Heart right ventricle (tissue), 16 donors: ENCODE measurements at places on chromosomes 13 and 19.

GRCh38 chr13:103002279-103002678 lies 63.9 kb downstream of the SLC10A2 start:
- H3K4me3 ChIP-seq = no peak overlapping the region
- peaks cover 23% of the 10 kb centered on the region for H3K4me1 ChIP-seq
- H3K27me3 ChIP-seq = no peaks in the 10 kb centered on the region
- no peaks in the 10 kb centered on the region for H3K36me3 ChIP-seq
- no peak for DNase-seq
- H3K27ac ChIP-seq = no peak overlapping the region

GRCh38 chr13:39263033-39263432 lies 224.8 kb downstream of the NHLRC3 start:
- H3K36me3 ChIP-seq = no peaks in the 10 kb centered on the region
- H3K4me3 ChIP-seq = no peak overlapping the region

DNA sequence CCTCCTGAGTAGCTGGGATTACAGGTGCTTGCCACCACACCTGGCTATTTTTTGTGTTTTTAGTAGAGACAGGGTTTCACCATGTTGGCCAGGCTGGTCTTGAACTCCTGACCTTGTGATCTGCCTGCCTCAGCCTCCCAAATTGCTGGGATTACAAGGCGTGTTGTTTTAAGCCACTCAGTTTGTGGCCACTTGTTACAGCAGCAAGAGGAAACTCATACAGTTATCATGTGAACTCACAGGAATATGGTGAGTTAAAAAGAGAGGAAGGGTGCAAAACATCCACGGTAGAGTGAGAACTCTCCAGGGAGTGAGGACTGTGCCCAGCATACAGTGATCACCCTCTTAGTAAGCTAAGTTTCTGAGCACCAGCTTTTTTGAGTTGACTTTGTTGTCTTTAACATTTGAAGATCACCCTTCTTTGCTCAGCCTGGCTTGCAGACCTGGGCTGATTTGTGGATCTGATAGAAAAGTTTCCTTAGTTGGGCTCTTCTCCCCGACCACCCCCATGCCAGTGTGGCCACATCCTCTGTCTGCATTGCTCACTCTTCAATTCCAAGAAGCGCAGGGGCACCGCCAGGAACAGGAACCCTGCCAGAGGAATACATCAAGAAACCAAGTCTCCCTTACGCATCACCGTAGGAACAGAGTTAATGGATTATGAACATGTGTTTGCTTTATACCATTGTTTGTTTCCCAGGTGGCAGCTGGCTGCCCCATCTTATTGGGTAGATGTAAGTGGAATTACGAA lies 16.0 kb downstream of the ALOX5AP start:
- no peak for DNase-seq
- peaks cover 22% of the 10 kb centered on the region for H3K4me1 ChIP-seq
- no peaks in the 10 kb centered on the region for H3K36me3 ChIP-seq
- H3K27me3 ChIP-seq = no peaks in the 10 kb centered on the region
- H3K27ac ChIP-seq = no peak overlapping the region
- H3K4me3 ChIP-seq = no peak overlapping the region

DNA sequence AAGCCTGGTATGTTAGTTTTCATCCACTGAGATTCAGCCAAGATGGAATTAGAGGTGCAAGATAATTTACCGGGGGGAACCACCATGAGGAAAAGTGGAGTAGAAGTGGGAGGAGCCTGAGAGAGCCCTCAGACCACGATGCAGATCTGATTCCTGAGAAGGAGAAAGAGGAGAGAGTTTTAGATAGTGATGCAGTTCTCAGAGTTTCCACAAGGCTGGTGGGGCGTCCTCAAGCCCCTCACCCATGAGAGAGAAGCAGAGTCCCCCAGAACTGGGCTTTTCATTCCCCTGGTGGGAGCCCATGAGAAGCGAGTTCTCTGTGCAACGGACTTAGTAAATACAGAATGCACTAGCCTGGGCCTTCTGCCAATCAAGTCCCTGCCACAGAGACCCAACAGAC lies 18.1 kb downstream of the CEACAM5 start:
- no peak overlapping the region for H3K4me3 ChIP-seq
- no peak for DNase-seq
- peaks cover 31% of the 10 kb centered on the region for H3K27me3 ChIP-seq
- no peaks in the 10 kb centered on the region for H3K36me3 ChIP-seq
- no peaks in the 10 kb centered on the region for H3K4me1 ChIP-seq
- H3K27ac ChIP-seq = no peak overlapping the region

DNA sequence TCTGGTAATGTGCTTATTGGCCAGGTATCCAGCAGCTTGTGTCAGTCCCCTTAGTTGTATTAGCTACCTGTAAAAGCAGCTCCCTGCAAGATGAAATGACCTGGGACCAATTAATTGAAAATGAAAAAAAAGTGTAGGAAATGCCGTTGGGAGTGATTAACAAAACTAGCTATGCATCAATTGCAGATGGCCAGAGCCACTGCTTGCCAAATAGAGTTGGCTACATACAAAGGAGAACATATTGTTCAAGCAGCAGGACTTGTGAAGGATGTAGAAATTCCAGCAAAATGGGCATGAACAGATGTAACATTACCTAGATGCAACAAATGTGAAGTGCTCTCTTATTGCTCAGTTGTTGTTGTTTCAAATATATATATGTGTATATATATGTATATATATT lies 300.5 kb downstream of the PCDH17 start:
- no peak overlapping the region for H3K27ac ChIP-seq
- H3K4me3 ChIP-seq = no peak overlapping the region
- H3K27me3 ChIP-seq = no peaks in the 10 kb centered on the region
- H3K36me3 ChIP-seq = no peaks in the 10 kb centered on the region
- DNase-seq = no peak

- no peaks in the 10 kb centered on the region for H3K27me3 ChIP-seq
- H3K4me3 ChIP-seq = no peak overlapping the region
- no peaks in the 10 kb centered on the region for H3K36me3 ChIP-seq
- no peak for DNase-seq
Observed at GRCh38 chr19:39224910-39225309, 19.9 kb downstream of the IFNL3 start.

DNA sequence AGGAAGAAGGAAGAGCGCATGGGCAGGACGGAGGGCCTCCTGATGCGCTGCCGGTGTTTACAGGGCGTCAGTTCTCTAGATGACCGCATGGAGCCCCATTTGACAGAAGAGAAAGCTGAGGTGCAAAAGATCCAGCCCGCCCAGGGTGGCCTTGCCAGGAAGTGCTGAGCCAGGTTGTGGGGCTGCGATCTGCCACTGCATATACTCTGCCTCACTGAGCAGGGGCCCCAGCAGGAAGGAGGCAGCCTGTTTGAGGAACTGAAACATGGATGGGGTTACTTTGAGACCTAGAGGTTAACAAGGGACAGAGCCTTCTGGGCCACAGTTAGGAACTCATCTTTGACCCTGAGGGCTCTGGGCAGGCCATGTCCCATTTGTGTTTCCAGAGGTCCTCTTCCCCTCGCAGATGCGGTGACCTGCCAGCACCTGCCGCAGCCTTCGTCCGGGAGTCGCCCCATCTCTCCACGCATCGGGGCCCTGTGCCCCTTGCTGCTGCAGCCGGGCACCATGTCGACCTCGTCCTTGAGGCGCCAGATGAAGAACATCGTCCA lies 3.2 kb downstream of the EPN1 start:
- H3K4me3 ChIP-seq = no peak overlapping the region
- H3K4me1 ChIP-seq = peaks cover 56% of the 10 kb centered on the region
- peaks cover 60% of the 10 kb centered on the region for H3K36me3 ChIP-seq
- H3K27ac ChIP-seq = peak overlapping the region; percentile 41
- no peaks in the 10 kb centered on the region for H3K27me3 ChIP-seq
- DNase-seq = no peak

GRCh38 chr13:113122550-113123225 lies at the start of gene F10:
F10 (plus strand) TSS chr13:113122799; CDS start chr13:113122856, 57 bp downstream.
- H3K27me3 ChIP-seq = no peaks in the 10 kb centered on the region
- H3K4me3 ChIP-seq = peak within 1 kb of the TSS; percentile 24

GRCh38 chr19:31352782-31353651 lies 3.8 kb upstream of the TSHZ3 start:
- no peak overlapping the region for H3K27ac ChIP-seq
- no peak for DNase-seq
- no peak overlapping the region for H3K4me3 ChIP-seq
- peaks cover 82% of the 10 kb centered on the region for H3K27me3 ChIP-seq

GRCh38 chr13:114235697-114236096 lies 1.0 kb downstream of the CDC16 start:
- DNase-seq = no peak
- H3K4me3 ChIP-seq = peak overlapping the region; percentile 95
- H3K27ac ChIP-seq = peak overlapping the region; percentile 80
- H3K27me3 ChIP-seq = no peaks in the 10 kb centered on the region

- H3K27ac ChIP-seq = peak overlapping the region; percentile 49
- DNase-seq = no peak
- no peak overlapping the region for H3K4me3 ChIP-seq
- H3K4me1 ChIP-seq = peaks cover 5% of the 10 kb centered on the region
- H3K27me3 ChIP-seq = no peaks in the 10 kb centered on the region
Observed at GRCh38 chr13:32852526-32852925, 163.7 kb upstream of the KL start.

DNA sequence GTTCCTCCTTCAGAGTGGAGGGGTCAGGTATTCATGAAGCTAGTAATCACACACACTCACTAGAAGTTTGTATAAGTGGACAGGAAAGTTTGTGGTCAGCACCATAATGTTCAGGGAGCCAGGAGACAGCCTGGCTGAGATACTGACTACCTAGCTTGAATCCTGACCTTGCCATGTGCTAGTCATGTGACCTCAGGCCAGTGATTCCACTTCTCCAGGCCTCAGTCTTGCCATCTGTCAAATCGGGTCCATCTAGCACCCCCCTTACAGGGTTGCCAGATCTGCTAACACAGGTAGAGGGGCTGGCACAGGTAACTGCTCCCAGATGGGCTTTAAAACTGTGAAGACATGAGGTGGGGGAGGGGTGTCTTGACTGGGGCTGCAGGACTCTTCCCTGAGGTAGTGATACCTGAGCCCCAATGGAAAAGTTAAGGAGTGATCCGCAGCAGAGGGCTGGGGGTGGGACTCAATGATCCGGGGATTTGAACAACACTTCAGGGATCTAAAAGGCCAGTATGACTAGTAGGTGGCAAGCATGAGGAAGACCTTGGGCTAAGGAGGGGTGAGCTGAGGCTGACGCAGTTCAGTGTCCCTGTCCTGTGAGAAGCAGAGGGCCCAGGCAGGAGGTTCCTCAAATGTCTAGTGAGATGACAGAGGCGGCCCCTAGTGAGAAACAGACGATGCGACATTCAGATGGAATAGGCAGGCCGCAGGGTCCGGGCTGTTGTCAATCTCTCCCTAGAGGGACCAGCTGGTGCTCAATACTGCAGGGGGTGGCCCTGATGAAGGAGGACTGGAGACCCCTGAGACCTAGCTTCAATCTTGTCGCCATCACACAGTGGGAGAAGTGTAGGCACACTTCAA lies 8.5 kb downstream of the ACTMAP start:
- H3K4me1 ChIP-seq = no peaks in the 10 kb centered on the region
- H3K4me3 ChIP-seq = no peak overlapping the region
- H3K27ac ChIP-seq = peak overlapping the region; percentile 37
- no peaks in the 10 kb centered on the region for H3K27me3 ChIP-seq
- H3K36me3 ChIP-seq = peaks cover 9% of the 10 kb centered on the region
